Osteoblast (primary cell): ENCODE measurements at places on chromosomes 7 and 10. TPM values are rescaled to one million over a fixed set of nuclear protein-coding genes. Genes with fewer than 3 reads are reported as not detected.

SPDYE2 gene
- not detected in 2 replicates for total RNA-seq

MYH16 gene
- total RNA-seq = under 0.01 TPM in 1 of 2 replicates, not detected in the other

TCAF1 gene
- total RNA-seq = 57.2 and 77.1 TPM in 2 replicates

ACBD7 gene
- total RNA-seq = 0.72 and 0.88 TPM in 2 replicates

PRPS1L1 gene
- not detected in 2 replicates for total RNA-seq

PLXDC2 gene
- 63.3 and 86.9 TPM in 2 replicates for total RNA-seq

- DNase-seq = no peak
Observed at GRCh38 chr10:86512137-86512536, 9.5 kb downstream of the WAPL start.

GRCh38 chr7:121003986-121004685 lies 15.6 kb downstream of the CPED1 start:
- DNase-seq = no peak

DNA sequence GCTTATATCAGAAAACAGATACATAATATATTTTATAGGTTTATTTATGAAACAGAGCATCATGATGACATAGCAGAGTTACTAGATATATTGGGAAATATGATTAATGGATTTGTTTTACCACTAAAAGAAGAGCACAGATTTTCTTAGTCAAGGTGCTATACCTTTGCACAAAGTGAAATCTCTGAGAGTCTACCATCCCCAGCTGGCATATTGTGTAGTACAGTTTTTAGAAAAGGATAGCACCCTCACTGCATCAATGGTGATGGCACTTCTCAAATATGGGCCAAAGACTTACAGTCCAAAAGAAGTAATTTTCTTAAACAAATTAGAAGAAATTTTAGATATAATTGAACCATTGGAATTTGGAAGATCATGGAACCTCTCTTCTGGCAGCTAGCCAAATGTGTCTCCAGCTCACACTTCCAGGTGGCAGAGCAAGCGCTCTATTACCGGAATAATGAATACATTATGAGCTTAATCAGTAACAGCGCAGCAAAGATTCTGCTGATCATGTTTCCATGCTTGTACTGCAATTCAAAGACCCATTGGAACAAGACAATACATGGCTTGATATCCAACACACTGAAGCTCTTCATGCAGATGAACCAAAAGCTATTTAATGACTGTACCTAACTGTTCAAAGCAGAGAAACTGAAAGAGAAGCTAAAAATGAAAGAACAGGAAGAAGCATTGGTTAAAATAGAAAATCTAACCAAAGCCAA lies 21.9 kb upstream of the CREB3L2 start:
- no peak for DNase-seq

GRCh38 chr10:99172128-99172738 lies 63.4 kb downstream of the HPSE2 start:
- no peak for DNase-seq

GRCh38 chr7:85688712-85689111 lies 501.9 kb upstream of the SEMA3D start:
- DNase-seq = no peak

GRCh38 chr10:23337616-23338015 lies 7.0 kb downstream of the C10orf67 start:
- no peak for DNase-seq

DNA sequence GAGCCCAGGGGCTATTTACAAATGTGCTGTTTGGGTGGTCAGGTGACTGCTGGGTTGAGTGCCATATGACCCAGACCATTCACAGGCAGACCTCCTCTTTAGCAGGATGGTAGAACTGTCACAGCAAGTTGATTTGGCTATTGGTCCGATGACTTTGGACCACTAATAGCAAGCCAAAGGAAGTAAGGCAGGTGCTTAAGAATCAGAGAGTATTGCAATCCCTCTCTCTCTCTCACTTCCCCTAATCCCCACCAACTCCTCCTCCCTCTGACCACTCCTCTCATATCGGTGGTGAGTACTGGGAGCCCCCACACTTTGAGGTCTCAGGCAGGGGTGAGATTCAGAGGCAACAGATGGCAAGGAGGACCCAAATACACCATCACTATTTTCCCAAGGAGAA lies 165.3 kb downstream of the TRIL start:
- no peak for DNase-seq

- DNase-seq = no peak
Observed at GRCh38 chr7:40542982-40543741, 408.4 kb downstream of the SUGCT start.

DNA sequence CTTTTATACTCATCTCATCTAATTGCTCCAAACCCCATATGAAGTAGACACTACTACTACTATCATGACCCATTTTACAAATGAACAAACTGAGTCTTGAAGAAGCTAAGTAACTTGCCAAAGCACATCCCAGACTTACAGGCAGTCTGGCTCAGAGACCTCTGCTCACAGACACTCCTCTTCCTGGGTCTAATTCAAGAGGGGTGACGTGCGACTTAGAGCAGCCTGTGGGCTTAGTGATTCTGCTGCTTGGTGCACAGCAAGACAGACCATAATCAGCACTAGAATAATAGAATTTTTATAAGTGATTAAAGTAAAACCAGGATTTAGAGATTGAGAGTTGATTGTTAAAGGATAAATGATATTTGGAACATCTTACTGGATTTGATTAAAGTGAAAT lies 750.8 kb downstream of the AUTS2 start:
- no peak for DNase-seq
